ENCODE measurements at places on chromosomes 12 and 14.

- DNase-seq: no peak
These were observed 4.3 kb downstream of the P2RX4 start for GRCh38 chr12:121214166-121214777.

DNA sequence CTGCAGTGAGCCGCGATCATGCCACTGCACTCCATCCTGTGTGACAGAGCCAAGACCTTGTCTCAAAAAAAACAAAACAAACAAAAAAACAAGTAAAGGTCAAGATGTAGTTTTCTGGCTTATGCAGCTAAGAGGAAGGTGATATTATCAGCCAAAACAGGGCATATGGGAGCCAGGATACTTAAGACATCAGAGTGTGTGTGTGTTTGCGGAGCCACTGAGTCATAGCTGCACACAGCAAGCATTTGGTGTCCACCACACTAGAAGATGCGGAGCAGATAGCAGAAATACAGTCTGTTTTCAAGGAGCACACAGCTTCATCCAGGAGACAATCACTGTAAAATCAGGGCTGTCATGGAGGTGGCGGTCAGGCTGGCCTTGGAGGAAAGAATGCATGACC, 72.6 kb upstream of the REP15 start:
- DNase-seq: no peak

GRCh38 chr14:102873131-102873530, 49.3 kb upstream of the AMN start:
- no peak for DNase-seq

GRCh38 chr14:69299286-69300035, 39.5 kb downstream of the GALNT16 start:
- no peak for DNase-seq

- no peak for DNase-seq
These were observed 28.4 kb downstream of the TEP1 start for GRCh38 chr14:20384886-20385285.

GRCh38 chr14:67710209-67710608, 8.5 kb downstream of the RDH12 start:
- no peak for DNase-seq

GRCh38 chr14:104138718-104139459, 502 bp downstream of the KIF26A start:
- no peak for DNase-seq

DNA sequence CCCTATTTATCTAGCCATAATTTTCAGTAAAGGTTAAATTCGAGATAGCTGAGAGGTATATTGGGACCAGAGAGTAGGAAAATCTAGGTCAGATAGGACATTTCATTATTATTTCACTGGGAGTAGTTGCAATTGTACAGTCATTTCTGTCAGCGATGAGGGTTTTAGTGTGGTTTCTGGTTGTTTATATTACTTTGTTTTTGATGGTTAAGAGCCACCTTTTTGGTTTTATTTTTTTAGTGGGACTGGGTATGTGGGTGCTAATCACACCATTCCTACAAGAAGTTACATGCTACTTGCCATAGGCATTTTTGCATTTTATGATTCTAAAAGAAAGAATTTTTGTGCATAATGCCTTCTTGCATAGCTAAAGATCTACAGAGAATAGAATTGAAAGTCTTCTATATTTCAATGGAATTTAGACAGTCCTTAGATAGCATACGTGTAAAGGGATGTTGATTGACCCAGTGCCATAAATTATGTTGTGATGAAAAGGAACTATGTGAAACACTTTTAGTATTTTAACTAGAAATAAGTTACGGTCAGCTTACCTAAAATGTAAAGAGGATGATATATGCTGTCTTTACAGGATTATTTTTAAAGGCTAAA, 85.2 kb downstream of the KTN1 start:
- no peak for DNase-seq

Data from anterior cingulate cortex (tissue), 58 donors.